Keratinocyte (primary cell): ENCODE measurements at places on chromosomes 1 and 21.

GRCh38 chr1:22625262-22625925 is 11.0 kb upstream of the C1QA start:
- DNase-seq: no peak

GRCh38 chr21:43944757-43945156 is 67.4 kb upstream of the TRAPPC10 start:
- no peak for DNase-seq

GRCh38 chr1:201260648-201261311 is 22.5 kb upstream of the PKP1 start:
- DNase-seq: peak; percentile 58

DNA sequence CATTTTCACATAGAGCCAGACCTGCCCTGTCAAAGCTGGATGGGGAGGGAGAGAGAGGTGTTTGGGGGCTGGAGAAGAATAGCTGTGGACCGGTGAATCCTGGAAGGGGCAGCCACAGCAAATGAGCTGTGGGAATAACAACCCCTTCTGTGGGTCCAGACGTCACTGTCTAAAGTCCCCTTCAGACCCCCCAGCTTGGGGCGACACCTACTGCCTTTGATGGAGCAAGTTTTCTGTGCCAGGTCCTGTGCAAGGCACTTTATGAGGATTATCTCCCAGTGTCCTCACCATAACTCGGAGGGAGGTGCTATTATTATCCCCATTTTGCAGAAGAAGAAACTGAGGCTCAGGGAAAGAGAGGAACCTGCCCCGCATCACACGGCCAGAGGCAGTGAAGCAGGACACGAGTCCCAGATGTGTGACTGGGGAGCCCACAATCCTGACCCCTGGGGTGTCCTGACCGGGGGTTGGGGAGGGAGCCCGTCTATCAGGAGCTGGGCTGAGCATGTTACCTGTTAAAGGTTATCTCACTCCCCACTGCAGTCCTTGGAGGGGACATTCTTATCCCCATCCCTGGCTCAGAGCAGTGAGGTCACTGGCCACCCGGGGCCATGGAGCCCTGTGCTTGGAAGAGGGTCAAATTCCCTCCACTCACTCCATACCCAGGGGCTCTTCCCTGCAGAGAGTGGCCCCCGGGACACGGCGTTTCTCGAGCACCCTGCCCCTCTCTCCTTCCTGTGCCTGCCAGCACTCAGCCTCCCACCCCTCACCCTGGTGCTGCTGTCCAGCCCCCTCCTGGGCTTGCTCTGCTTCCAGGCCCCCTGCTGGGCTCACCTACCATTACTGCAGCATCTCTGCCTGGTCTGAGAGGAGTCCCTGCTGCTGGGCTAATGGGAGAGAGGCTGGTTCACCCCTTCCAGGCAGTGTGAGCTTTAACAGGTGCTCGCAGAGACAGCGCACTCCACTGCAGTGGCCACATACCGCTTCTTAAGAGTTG is 132.9 kb downstream of the PTPRU start:
- no peak for DNase-seq

- no peak for DNase-seq
Observed at GRCh38 chr1:202237052-202237451, 43.5 kb downstream of the LGR6 start.

DNA sequence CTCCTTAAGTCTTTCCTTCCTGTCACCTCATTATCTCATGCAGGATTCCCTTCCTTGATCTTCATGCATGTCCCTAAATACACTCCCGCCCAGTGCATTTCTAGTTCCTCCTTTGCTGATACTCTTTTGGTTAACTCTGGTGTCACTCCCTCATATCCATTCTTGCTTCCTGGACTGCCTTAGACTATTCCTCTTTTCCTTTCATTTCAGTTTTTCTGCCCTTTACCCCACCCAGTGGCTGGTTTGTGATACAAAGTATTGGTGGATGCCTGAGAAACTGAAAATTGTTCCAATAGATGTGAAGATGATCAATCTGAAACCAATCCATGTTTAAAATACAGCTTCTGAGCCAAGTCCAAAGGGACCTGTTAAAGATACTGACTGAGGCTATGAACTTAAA is 553.8 kb upstream of the CAMK1G start:
- no peak for DNase-seq

DNA sequence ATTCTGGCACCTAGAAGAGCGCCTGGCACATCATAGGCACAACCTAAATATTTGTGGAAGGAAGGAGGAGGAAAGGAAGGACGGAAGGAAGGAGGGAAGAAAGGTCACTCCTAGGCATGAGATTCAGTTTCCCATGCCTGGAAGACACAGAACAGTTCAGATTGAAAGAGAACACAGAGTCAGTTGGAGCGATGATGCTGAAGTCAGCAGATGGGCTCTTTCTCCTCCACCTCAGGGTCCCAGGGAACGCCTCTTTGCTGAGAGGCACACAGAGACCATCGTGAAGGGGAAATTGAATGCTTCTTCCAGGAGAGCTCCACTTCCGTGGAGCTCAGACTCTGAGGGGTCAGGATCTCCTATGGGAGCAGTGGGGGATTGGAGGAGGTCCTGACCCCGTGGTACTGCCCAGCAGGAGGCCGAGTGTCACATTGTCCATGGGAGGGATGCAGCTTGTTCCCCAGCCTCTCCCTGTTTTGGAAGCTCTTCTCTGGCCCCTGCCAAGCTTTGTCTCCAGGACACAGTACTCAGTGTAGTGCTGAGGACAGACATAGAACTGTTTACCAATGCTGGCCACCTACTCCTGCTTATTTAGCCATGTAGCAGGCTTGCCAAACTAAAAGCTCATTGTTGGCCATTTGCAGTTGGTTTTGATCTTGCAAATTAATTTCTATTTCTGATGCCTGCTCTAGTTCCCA is 2.4 kb downstream of the MYBPHL start:
- no peak for DNase-seq

DNA sequence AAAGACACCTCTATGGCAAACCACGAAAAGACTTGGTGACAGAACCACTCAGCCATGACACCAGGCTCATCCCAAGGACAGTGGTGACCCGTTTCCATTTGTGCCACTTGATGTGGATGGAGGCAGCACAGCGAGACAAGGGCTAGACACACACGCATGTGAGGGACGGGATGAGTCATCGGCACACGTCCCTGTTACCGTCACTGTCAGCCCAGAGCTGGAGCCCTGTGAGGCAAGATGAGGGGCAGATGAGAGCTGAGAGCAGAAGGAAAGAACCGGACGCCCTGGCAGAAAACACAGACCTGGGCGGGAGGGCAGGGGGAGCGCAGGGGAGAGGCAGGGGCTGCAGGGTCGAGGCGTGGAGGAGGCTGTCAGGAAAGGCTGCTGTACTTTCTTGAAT is 57.8 kb downstream of the SIK1 start:
- DNase-seq: no peak

- DNase-seq: peak; percentile 48
Observed at GRCh38 chr1:78617615-78618026, 2.6 kb upstream of the IFI44L start.

DNA sequence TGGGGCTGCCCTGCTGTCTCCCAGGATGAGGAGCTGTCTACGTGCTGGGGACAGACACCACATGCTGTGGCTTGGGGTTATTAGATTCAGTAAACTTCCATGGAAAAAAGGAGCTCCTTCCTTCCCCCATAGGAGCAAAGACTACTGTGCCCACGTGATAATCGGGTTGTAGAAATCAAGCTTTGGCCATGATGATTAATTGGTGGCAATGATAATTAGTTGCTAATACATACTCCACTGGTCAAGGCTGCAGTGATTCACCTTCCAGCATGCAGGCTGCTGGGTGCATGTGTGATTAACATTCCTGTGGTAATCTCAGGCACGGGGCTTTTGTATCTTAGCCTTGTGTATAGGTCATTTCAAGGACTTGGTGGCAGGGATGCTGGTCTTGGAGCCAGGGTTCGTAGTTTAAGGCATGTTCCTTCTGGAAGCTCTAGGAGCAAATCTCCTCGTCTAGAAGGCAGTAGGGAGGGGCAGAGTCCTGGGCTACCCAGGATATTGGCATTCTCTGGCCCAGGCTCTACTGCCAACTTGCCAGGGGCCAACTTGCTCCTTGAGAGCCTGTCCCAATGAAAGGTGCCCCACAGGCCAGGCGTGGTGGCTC is 41.4 kb downstream of the TMCO4 start:
- peak; percentile 48 for DNase-seq

DNA sequence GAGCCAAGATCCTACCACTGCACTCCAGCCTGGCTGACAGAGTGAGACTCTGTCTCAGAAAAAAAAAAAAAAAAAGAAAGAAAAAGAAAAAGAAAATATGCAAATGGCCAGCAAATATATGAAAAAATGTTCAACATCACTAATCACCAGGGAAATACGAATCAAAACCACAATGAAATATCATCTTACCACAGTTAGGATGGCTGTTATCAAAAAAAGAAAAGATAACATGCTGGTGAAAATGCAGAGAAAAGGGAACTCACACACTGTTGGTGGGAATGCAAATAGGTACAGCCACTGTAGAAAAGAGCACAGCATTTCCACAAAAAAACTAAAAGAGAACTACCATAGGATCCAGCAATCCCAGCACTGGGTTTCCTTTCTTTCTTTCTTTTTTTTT is 477.5 kb downstream of the SMYD3 start:
- DNase-seq: no peak
